G401 (cell line): ENCODE measurements at places on chromosomes 5 and 9. TPM values are rescaled to one million over a fixed set of nuclear protein-coding genes. Genes with fewer than 3 reads are reported as not detected.

The FRMPD1 gene
- not detected in 2 replicates for total RNA-seq

DNA sequence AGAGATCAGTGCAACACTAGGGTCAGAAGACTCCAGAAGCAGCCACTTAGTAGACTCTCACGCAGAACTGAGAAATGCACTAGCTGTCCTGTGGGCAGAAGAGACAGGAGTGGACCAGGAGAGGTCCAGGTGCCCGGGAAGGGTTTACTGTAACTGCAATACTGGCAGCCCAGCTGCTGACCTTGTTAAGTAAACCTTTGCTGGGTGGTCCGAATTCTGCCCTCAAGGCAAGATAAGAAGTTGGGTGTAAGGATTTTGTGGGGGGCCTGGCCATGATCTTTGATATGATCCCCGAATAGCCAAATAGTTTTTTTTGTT lies 91.3 kb downstream of the PDE6A start:
- no peak for DNase-seq

- no peak for DNase-seq
Observed at GRCh38 chr5:37696190-37697021, 143.4 kb downstream of the GDNF start.

The RNF208 gene
- not detected in 2 replicates for total RNA-seq

DNA sequence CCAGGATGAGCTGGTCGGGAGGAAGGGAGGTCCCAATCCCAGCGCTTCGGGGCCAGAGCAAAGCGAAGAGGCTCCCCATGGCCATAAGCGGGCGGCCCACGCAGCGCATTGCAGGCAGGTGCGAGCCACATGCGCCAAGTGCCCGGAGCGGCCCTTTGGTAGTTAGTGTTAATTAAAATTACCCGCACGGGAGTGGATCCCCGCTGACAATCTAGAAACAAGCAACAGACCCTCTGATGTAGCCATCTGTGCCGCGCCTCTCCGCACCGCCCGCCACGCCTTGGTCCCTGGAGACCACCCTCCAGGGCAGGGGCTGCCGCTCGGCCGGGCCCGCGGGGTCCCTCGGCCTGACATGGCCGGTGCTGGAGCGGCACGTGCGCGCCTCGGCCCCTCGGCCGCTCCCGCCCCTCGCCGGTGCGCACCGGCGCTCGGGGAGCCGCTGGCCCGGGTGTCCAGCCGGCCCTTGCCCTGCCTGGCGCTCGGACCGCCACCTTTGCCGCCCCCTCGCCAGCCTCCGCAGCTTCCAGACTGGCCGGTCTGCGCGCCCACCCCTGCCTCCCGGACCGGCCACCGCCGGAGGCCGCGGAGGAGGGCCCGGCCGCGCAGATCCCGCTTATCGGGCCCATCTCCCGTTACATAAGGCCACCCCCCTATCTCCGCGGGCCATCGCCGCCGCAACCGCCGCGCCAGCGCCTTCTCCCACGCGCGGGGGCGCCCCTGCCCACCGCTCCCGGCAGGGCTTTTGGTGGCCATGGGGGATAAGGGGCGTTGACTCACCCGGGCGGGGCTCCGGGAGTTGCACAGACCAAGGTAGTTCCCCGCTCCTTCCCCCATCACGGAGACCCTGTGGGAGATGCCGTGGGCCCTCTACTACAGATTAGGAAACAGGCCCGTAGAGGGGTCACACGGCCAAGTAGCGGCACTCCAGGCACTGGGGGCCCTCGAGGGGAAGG lies 1.9 kb upstream of the IL13 start:
- peak; percentile 38 for DNase-seq

GRCh38 chr9:87063246-87063645 lies 115.9 kb upstream of the GAS1 start:
- no peak for DNase-seq

DNA sequence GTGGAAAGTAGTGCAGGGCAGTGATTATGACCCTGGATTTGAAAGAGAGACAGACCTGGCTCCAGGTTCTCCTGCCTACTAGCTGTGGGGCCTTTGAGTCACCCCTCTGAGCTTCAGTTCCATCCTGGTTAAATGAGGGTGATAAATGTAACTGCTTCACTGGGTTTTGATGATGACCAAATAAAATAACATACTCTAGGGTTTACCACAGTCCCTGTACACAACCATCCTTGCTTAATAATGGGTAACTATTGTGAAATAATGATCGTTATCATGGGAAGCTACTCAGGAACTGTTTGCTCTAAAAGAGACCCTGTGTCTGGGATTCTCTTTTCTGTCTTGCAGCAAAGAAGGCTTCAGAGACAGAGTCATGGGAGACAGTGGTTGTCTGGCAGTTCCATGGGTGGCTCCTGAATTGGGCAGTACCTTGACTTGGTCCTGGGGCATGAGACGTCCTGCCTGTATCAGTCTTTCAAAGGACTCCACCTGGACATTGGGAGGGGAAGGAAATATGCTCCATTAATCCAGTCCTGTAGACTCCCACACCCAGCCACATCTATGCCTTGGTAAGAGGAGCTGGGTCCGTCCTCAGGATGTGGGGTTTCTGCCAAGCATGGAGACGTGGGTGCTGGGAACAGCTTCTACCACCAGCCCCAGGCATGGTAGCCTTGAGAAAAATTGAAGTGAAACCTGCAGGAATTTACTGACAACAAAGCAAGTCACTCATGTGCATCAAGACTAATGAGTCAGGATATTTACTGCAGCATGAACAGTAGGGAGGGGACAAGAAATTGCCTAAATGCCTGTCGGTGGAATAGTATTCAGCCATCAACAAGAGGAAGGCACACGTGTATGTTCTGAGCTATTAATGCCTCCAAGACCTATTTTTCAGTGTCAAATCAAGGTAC lies 23.4 kb downstream of the AKNA start:
- no peak for DNase-seq

DNA sequence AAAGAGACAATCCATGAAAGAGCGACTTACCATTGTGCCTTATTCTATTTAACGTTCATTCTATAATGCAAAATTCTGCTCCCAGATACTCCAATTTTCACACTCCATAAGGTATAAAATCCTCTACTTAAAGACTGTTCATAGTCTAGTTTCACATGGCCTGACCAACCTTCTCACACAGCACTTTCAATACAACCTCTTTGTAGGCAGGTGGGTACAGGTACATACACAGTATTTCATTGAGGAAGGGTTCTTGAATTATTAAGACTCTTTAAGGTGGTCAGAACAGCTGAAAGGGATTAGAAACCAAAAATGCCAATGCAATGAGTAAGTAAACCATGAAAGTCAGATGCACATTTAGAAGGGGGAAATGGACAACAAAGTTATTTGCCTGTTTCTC lies 352.0 kb downstream of the PARP8 start:
- no peak for DNase-seq

The PCDHB10 gene
- total RNA-seq = 0.44 TPM in 1 of 2 replicates, not detected in the other

The RBM18 gene
- total RNA-seq = 15.7 and 22.4 TPM in 2 replicates

- DNase-seq = no peak
Observed at GRCh38 chr9:104740621-104741020, 6.9 kb upstream of the NIPSNAP3A start.

The PCDHA11 gene
- 6.6 and 7.1 TPM in 2 replicates for total RNA-seq

DNA sequence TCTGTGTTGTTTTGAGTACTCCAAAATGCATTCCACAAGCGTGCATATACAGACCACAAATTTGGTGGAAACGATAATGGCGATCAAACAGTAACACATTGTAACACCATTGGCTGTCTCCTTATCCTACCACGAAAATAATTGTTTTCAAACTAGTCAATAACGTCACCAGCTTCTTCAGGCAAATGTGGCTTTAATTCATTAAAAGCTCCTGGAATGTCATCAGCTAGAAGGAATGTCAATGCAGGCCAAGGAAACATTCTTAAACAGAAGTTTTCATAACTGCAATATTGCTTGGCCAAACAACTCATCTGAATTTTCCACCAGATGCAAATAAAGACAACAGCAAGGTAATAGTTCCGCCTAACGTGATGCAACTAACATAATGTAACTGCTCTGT lies 71.6 kb upstream of the XPA start:
- no peak for DNase-seq

- no peak for DNase-seq
Observed at GRCh38 chr5:139862313-139862712, 66.7 kb downstream of the PSD2 start.
